ENCODE measurements at places on chromosomes 2 and 18. TPM values are rescaled to one million over a fixed set of nuclear protein-coding genes. Genes with fewer than 3 reads are reported as not detected.

Gene LRRC30
- not detected for polyA plus RNA-seq

Gene PAX8
- polyA plus RNA-seq: 0.45 TPM

Gene KRCC1
- 11.9 TPM for polyA plus RNA-seq

Gene ACTG2
- polyA plus RNA-seq: not detected

Gene SH3RF3
- polyA plus RNA-seq: 0.32 TPM

Gene AMER3
- polyA plus RNA-seq: not detected

Gene EGR4
- 2.6 TPM for polyA plus RNA-seq

Gene TMEM150A
- 26.4 TPM for polyA plus RNA-seq

Gene TGFA
- polyA plus RNA-seq: 0.04 TPM

Gene PFN4
- 0.39 TPM for polyA plus RNA-seq

Gene CNRIP1
- polyA plus RNA-seq: not detected

Gene CD28
- polyA plus RNA-seq: 0.18 TPM

Gene SCN7A
- polyA plus RNA-seq: 0.01 TPM

Gene GPBAR1
- 0.66 TPM for polyA plus RNA-seq

Gene ANKRD30BL
- not detected for polyA plus RNA-seq

Gene ACOXL
- polyA plus RNA-seq: 0.06 TPM

Gene QPCT
- polyA plus RNA-seq: 0.87 TPM

Gene CYTIP
- polyA plus RNA-seq: 73.0 TPM

Gene SUCLG1
- polyA plus RNA-seq: 14.8 TPM

Gene BZW1
- 91.4 TPM for polyA plus RNA-seq

Gene TXNDC2
- polyA plus RNA-seq: not detected

Gene IL1F10
- not detected for polyA plus RNA-seq

Gene CHST10
- polyA plus RNA-seq: 5.6 TPM

Gene DLX1
- not detected for polyA plus RNA-seq

Gene OBSL1
- 0.12 TPM for polyA plus RNA-seq

Gene KCNJ13
- not detected for polyA plus RNA-seq

Gene ANKRD62
- polyA plus RNA-seq: not detected

Gene RALB
- 31.0 TPM for polyA plus RNA-seq

Gene TLX2
- not detected for polyA plus RNA-seq

Gene TEKT4
- polyA plus RNA-seq: not detected

Gene MC2R
- polyA plus RNA-seq: not detected

Gene CAPN14
- polyA plus RNA-seq: 2.2 TPM

Gene TUBA3D
- not detected for polyA plus RNA-seq

Gene FBXO48
- 1.5 TPM for polyA plus RNA-seq

Gene CIB4
- polyA plus RNA-seq: not detected

Gene ACMSD
- not detected for polyA plus RNA-seq

Gene KIF3C
- 0.84 TPM for polyA plus RNA-seq

Gene ZSWIM2
- not detected for polyA plus RNA-seq

Gene FHOD3
- polyA plus RNA-seq: not detected

Gene MFSD2B
- not detected for polyA plus RNA-seq

Gene LBH
- polyA plus RNA-seq: 158 TPM

Gene ELOA2
- polyA plus RNA-seq: not detected

Gene APOB
- polyA plus RNA-seq: not detected

Gene SLC11A1
- polyA plus RNA-seq: 65.3 TPM

Gene PLGLB2
- polyA plus RNA-seq: 2.0 TPM

Gene LRPPRC
- polyA plus RNA-seq: 17.6 TPM

Gene NCOA1
- polyA plus RNA-seq: 15.1 TPM

Gene ZC3H6
- 4.4 TPM for polyA plus RNA-seq

Gene MAP3K19
- 0.46 TPM for polyA plus RNA-seq

Gene FBXO15
- 1.6 TPM for polyA plus RNA-seq

Gene DYNAP
- not detected for polyA plus RNA-seq

Gene PRSS56
- not detected for polyA plus RNA-seq

Gene ERICH2
- polyA plus RNA-seq: not detected

Gene TNFAIP6
- not detected for polyA plus RNA-seq

Gene EFHD1
- polyA plus RNA-seq: not detected
